ENCODE measurements at places on chromosomes 11 and 22.

DNA sequence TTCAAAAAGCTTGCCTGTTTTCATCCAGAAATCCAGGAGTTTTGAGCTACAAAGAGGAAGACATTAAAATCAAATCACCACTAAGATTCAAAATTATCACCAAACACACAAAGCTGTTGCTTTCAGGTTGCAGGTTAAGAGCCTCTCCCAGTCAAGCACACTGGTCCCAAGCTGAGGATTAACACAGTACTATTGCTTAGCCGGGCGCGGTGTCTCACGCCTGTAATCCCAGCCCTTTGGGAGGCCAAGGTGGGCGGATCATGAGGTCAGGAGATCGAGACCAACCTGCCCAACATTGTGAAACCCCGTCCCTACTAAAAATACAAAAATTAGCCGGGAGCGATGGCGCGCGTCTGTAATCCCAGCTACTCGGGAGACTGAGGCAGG, 1165.1 kb downstream of the LRRC4C start:
- DNase-seq, result no peak

GRCh38 chr11:14861680-14862079, 30.4 kb downstream of the CYP2R1 start:
- no peak for DNase-seq

DNA sequence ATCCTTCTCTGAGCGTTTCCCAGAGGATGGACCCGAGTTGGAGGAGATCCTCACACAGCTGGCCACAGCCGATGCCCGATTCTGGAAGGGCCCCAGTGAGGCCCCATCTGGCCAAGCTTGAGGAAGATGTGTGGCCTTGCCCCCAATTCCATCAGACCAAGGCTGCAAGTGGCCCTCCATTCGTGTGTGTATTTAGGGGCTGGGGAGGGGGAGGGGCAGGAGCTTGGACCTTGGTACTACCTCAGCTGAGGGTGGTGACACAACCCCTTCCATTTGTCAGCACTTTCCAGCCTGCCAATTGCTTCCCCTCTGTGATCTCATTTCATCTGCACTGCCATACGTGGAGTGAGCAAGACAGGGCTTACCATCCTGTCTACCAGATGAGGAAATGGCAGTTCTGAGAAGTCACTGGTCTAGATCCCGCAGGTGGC, 1.3 kb upstream of the BBS1 start:
- DNase-seq, result no peak

- DNase-seq, result peak; percentile 10
Observed at GRCh38 chr11:76380159-76380976, 564 bp downstream of the THAP12 start.

DNA sequence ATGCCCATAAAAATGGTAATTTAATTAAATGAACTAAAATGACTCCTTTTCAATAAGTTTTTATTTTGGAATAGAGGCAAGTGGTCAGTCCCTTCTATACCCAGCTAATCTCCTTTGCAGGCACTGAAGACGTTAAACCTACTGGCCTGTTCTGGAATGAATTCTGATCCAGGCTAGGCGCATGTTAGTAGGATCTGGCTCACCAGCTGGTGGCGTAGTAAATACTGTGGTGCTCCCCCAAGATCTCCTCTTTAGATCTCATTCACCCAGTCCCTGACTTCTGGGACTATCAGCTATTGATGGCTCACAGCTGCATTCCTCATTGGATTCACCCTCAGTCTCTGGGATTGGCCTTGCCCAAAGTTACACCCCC, 173.7 kb upstream of the DDI1 start:
- DNase-seq, result no peak

Data from stimulated activated CD4-positive, alpha-beta T cell treated with anti-CD3 and anti-CD28 coated beads, Interleukin-1b, Interleukin-23, amount 100 ng/mL, for 24 hours (primary cell).